ENCODE measurements at places on chromosomes 12 and 14.

DNA sequence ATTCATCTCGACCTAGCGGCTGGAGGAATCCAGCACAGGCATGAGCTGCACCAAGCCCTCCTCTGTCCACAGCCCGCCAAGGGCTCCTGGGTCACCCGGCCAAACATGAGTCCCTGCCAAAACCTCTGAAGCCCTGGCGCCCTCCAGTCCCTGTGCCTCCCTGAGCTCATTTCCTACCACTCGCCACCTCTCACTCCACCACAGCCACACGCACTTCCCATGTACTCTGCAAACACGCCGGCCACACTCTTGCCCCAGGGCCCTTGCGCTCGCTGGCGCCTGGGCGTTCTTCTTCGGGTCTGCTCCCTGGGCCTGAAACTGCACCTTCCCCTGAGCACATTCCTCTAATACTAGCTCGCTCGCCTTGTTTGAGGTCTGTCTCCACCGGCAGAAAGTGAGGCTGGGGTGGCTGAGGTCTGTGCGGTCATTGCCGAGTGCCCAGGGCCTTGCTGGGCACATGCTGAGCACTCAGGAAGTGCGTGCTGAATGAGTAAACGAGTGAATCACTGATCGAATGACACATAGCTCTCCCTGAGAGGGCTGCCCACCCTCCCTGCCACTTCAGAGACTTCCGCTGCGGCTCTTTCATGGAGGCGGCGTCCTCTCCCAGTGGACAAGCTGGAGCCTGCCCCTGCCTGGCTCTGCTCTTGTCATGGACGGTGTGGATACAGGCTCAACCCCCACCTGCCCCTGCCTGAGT, 33.7 kb upstream of the DLK1 start:
- DNase-seq = peak; percentile 71

GRCh38 chr12:55935738-55936151, 4.8 kb downstream of the DGKA start:
- no peak for DNase-seq

DNA sequence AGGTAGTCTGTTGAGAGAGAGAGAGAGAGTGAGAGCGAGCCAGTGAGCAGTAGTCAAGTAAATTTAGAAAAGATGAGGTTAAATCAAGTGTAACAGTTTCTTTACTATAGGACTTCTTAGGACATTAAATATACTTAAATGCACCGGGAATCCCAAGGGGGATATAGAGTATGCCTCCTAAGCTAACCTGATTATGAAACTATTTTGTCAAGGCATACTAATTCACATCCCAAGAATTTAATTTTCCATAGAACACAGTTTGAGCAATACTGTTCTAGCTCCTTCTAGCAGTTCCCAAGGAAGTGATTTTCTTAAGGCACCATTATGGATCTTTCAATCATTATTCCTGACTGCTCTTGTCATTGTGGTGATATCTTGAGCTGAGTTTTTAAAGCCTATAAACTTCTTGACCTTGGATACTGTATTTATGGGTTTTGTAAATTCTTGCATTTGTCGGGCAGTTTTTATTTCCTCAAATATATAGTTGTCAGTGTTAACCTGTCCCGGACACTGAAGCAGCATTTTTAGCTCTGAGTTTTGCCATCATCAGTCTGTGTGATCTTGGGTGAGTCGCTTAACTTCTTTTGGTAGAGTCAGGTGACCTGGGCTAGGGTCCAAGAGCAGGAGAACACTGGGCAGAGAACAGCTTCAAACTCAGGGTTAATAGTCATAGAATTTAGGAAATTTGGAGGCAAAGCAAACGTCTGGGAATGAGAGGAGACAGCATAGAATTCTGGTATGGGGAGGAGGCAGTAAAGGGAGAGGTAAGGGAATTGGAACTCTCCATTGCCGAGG, 196.5 kb upstream of the FRMD6 start:
- DNase-seq = no peak

GRCh38 chr14:22536853-22537338, 52.1 kb downstream of the DAD1 start:
- peak; percentile 85 for DNase-seq

- DNase-seq = peak; percentile 96
Measured at GRCh38 chr12:130870442-130871285, 1.2 kb upstream of the RAN start.

GRCh38 chr12:117567644-117568216, 206.3 kb upstream of the NOS1 start:
- DNase-seq = no peak

- peak; percentile 25 for DNase-seq
Measured at GRCh38 chr12:65536876-65537681, 258.6 kb downstream of the MSRB3 start.

GRCh38 chr12:123475246-123475703, 17.3 kb downstream of the SNRNP35 start:
- no peak for DNase-seq

GRCh38 chr12:41743835-41744234, 400.8 kb downstream of the GXYLT1 start:
- DNase-seq = no peak

- no peak for DNase-seq
Measured at GRCh38 chr14:50186107-50186506, 45.3 kb downstream of the SOS2 start.

GRCh38 chr14:71185637-71186036, 278.4 kb downstream of the PCNX1 start:
- no peak for DNase-seq

DNA sequence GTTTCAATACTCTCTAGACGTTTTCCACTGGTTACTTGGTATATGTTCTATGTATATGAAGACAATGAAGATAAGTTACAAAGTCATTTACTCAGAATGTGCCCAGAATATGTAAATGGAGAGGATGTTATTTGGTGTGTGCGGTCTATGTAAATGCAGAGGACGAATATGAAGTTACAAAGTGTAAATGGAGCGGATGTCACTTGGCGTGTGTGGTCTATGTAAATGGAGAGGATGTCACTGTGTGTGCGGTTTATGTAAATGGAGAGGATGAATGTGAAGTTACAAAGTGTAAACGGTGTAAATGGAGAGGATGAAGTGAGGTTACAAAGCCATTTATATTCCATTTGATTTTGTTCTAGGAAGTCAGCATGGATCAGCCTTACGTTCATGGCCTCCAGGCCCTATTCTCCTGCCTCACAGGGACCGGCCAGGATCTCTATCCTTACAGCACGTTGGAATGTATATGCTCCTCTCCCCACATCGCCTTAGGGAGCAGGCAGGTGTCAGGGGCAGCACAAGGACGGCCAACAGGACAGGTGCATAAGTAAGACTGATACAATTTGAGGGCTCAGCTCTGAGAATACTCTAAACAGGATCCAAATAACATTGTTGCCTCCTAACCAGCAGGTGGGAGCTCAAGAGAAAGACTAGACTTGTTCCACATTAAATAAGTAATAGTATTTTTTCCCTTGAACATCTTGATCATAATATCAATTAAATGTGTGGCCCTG, 42.4 kb downstream of the GLRX5 start:
- no peak for DNase-seq

Data from mesendoderm (in vitro differentiated cells).